Motor neuron (in vitro differentiated cells): ENCODE measurements at places on chromosomes 12 and 14. TPM values are rescaled to one million over a fixed set of nuclear protein-coding genes. Genes with fewer than 3 reads are reported as not detected.
A peak's percentile ranks its signal among the peaks of the same experiment; 100 is the strongest.

GRCh38 chr12:12896260-12896659 is 4.9 kb downstream of the GPRC5A start:
- ATAC-seq = no peak

DNA sequence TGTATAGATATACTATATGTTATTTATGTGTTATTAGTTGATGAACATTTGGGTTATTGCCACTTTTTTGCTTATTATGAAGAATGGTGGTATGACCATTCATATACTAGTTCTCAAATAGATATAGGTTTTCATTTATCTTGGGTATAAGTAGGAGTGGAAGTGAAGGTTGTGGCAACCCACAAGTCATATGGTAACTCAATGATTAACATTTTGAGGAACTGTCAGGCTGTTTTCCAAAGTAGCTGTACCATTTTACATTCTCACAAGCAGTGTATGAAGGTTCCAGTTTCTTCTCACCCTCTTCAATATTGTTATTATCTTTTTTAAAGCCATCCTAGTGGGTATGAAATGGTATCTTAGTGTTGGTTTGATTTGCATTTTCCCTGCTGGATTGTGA is 19.0 kb upstream of the MSRB3 start:
- ATAC-seq = no peak

The SMAGP gene
- 2.2 and 2.8 TPM in 2 replicates for total RNA-seq

DNA sequence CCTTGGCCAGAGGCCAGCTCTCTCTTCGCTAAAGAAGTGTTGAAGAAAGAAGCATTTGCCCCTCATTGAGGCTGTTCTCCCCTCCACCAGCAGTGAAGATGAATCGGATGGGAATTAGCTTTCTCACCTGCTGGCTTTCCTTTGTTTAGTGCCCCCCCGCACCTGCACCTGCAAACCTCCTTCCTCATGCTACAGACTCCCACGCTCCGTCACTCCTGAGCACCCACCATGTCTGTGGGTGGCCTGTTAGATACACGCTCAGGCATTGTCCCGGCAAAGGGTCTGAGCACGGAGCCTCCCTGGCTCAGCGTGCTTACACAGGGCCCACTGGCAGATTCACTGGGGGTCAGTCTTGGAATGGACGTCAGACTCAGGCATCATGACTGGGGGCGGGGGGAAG is 121.6 kb downstream of the GLT1D1 start:
- no peak for ATAC-seq

DNA sequence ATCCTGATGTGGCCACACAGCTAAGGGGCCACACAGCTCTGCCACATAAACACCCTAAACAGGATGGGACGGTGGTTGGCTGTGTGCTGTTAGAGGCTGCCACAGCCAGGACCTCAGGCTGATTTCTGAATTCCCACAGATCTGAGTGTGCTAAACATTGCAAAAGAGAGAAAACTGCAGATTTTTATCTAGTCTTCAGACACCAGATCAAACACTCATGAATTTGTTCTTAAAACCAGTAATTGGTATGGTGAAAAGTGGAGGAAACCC is 190.7 kb downstream of the MON2 start:
- no peak for ATAC-seq

The KCNK10 gene
- total RNA-seq = 5.1 and 6.0 TPM in 2 replicates

The SLC6A15 gene
- total RNA-seq = 30.6 and 45.4 TPM in 2 replicates

DNA sequence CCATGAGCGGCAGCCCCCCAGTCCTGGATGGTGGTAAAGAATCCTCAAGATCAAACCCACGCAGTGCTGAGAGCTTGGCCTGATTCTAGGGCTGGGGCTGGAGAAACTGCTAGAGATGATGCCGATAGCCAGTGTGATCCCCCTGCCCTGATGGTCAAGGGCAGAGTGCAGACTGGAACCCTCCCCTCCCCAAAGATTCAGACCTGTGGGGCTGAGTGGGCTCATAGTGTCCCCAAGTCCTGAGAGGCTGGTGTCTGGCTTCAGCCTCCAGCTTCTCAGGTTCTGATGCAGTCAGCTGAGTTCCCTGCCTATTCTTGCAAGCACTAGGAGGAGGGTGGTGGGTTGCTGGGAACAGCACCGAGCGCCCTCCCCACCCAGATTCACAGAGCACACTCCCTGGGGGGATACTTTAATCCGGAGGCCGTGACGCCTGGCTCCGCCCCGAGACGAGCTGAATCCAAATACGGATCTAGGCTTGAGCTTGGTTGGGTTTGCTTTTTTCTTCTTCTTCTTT is 11.9 kb downstream of the RHOF start:
- peak; percentile 50 for ATAC-seq

DNA sequence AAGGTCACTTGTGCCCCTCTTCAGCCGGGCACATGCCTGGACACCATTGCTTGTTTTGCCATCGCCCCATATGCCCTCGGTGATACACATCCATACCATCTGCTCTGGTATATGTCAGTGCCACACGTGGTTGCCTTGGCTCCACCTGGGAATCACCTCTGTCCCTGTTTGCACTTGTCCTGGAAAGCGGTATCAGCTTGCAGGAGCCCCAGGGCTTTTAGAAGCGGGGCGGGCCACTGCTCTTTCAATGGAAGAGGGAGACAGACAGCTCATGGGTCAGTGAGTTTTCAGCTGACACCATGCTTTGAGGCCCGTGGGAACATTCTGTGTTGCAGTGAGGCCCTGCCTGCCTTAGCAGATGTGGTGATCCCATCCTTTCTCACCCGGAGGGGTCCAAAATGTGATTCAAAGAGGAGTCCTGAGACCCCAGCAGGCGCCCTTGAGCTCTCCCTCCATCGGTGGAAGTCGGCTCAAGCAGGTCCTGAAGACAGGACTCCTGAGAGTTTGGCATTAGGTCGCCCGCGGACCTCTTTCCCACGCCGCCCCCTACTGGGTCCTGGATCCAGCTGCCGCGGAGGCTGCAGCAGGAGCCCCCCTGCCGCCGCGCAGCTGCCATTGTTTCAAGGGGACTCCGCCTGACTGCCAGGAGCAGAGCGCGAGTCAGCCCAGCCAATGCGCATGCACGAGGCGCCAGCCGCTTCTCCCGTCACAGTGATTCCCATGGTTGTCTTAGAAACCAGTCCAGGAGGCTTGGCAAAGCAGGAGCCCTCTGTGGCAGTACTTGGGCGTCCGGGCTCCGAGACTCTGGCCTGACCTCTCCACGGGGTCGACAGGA is 773.2 kb upstream of the ALG10B start:
- no peak for ATAC-seq

GRCh38 chr14:93037351-93037750 is 78.4 kb downstream of the ITPK1 start:
- ATAC-seq = no peak

- ATAC-seq = no peak
Measured at GRCh38 chr12:121926874-121927706, 8.7 kb downstream of the CFAP251 start.

DNA sequence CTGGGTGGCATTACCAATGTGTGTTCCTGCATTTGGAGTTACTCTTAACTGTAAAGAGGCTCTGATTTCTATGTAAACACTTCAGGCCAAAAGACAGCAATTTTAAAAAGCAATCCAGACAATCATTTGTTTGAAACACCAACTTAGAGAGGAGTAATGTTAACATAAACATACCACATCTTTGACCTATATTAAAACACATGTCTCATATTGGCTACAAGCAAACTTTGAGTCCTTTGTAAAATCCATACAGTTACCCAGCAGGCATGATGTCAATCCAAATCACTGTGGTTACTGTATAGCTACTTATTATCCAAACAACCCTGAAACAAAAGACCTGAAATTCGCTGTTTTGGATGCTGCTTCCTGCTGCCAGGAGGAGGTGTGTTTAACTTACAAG is 7.5 kb upstream of the G2E3 start:
- no peak for ATAC-seq

The TAS2R9 gene
- 0.36 and 0.46 TPM in 2 replicates for total RNA-seq

GRCh38 chr14:64723691-64724577 is 19.7 kb downstream of the PLEKHG3 start:
- peak; percentile 78 for ATAC-seq

DNA sequence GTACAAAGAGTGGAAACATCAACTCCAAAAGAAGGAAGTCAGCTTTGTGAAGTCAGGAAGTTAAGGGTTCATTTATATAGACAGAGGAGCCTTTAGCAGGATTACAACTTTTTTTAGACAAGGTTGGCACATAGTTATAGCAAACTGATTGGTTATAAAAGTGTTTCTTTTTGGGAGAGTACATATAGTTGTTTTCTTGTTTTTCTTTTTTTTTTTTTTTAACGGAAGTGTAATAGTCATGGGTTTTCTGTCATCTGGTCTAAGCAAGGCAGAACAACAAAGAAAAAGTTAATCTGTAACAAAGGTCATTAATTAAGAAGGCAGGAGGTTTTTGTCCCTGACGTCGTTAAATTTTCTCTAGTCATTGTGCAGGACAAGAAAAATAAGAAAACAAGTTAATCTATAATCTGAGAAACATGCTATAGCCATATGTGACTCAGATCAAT is 13.0 kb upstream of the MFAP5 start:
- ATAC-seq = no peak

- peak; percentile 53 for ATAC-seq
Measured at GRCh38 chr12:103834942-103835341, 6.1 kb downstream of the NT5DC3 start.

- peak; percentile 60 for ATAC-seq
Measured at GRCh38 chr12:105083551-105084105, 630 bp downstream of the ALDH1L2 start.

GRCh38 chr14:59690426-59690825 is 113.8 kb upstream of the CCDC175 start:
- ATAC-seq = no peak

The GPRC5A gene
- total RNA-seq = 42.3 and 72.8 TPM in 2 replicates

DNA sequence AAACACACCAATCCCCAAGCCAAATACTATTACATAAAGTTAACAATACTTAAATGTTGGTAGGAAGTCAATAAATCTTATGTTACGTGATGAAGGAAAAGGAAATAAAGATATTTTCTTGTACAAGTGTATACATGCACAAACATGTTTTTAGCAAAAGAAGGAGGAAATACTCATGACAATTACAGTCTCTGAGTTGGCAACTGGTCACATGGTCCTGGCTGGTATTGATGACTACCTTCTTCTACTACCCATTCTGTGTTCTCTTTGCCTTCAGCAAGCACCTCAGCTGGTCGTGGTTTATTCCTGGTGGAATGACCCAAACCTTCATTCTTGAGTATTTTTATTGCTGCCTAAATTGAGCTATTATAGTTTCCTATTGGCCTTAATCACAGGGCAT is 84.8 kb downstream of the PLBD1 start:
- no peak for ATAC-seq

DNA sequence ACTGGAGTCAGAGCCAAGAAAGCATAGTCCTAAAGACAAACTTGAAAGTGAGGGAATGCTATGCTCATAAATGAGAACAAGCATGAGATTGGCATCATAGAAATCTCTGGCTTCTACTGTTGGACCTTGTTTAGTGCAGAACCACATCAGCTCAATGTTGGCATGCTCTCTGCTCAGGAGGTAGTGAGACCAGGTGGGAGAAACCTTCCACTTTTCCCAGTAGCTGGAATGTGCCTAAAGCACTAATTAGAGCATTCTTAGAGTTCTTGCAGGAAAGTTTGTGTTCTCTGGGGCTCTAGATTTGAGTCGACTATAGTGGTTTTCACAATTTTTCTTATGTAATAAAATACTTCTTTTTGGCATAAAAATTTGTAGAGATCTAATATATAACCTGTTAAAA is 159.7 kb upstream of the PRICKLE1 start:
- no peak for ATAC-seq

- no peak for ATAC-seq
Measured at GRCh38 chr12:57058454-57058853, 8.5 kb upstream of the MYO1A start.

The PA2G4 gene
- 74.5 and 74.9 TPM in 2 replicates for total RNA-seq

DNA sequence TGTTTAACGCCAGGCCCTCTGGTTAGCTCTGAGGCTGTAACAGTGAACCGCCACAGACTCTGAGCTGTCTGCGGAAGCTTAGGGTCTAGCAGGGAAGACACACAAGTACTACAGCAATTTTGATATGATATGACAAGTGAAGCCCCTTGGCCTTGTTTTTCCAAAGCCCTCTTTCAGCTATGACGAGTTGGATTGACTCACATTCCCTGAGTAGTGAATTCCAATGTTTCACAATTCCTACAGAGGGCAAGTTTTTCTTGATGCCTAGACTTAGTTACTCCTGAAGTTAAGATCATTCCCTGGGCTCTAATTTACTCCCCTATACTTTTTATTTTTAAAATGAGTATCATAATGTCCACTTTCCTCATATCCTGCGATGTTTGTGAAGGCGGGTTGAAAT is 53.3 kb upstream of the CISTR start:
- ATAC-seq = no peak

- peak; percentile 29 for ATAC-seq
Measured at GRCh38 chr12:130460611-130461446, 123.1 kb downstream of the PIWIL1 start.

DNA sequence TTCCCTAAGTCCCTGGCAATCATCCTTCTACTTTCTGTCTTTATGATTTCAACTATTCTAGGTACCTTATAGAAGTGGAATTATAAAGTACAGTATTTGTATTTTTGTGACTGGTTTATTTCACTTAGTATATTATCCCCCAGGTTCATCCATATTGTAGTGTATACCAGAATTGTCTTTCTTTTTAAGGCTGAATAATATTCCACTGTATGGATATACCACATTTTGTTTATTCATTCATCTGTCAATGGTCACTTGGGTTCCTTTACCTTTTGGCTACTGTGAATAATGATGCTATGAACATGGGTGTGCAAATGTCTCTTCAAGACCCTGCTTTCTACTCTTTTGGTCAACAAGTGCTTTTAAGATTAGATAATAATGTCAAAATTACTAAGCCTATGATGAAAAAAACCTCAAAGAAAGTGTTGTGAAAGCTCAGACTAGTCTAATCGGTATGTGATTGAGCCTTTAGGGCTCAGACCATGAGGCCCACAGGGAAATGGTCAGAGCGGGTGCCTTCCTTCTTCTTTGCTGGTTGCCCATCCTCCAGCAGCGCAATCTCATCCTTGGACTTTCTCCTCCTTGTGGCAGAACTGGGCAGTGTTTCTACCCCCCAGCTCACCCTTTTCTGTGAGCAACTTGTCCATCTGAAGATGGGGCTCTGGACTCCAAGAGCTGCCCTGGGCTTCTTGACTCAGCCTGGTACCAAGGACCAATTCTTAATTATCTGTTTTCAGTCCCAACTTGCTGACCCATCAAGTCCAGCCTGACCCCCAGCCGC is 105.4 kb downstream of the TTC8 start:
- no peak for ATAC-seq

DNA sequence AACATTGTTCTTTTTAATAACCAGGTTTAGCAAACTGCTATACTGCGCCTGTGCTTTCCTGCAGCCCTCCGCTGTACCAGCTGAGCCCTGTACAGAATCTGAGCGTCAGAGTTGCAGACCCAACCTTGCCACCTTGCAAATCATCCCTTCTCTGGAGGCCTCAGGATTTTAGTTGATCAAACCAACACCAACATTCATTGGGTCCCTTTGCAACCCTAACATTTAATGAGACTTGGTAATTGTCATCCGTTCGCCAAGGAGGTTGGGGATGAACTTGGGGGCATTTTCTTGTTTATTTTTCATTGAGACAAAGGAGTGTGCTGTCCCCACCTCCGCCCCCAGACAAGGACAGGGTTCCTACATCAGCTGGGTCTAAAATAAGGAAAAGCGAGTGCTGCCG is 2.6 kb upstream of the GSC start:
- no peak for ATAC-seq

The TAPBPL gene
- total RNA-seq = 1.2 and 1.3 TPM in 2 replicates

The OAS2 gene
- total RNA-seq = 78.4 and 80.9 TPM in 2 replicates
